Substantia nigra (tissue), 51 donors: ENCODE measurements at places on chromosomes 2 and 18.

- no peak for DNase-seq
These were observed 228.9 kb downstream of the RBM43 start for GRCh38 chr2:151032741-151033191.

GRCh38 chr2:60461421-60462108 is 91.9 kb downstream of the BCL11A start:
- no peak for DNase-seq

DNA sequence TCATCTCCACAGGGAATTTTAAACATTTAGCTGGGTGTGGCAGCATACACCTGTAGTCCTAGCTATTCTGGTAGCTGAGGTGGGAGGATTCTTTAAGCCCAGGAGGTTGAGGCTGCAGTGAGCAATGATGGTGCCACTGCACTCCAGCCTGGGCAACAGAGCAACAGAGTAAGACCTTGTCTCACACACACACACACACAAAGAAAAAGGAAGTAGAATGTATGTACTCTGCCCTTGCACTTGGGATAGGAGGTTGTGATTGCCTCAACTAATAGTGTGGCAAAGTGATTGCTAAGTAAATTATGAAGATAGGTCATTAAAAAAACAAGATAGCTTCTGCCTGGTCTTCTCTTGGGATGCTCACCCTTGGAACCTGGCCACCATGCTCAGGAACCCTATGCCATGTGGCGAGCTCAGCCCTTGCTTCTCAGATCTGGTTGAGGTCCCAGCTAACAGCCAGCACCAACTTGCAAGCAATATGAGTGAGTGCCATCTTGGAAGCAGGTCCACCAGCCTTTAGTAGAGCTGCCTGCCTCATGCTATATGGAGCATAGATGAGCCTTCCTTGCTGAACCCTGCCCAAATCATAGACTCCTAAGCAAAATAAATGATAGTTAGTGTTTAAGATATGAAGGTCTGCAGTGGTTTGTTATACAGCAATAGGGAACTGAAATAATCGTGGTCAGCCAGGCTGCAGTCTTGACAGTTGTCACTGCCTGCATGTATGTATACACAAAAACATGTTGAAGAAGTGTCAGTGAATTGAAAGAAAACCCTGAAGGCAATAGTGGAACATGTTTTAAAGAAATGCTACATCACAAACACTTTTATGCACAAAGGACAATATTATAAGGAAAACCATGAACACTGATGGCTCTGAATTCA is 30.1 kb upstream of the PNO1 start:
- DNase-seq: no peak

DNA sequence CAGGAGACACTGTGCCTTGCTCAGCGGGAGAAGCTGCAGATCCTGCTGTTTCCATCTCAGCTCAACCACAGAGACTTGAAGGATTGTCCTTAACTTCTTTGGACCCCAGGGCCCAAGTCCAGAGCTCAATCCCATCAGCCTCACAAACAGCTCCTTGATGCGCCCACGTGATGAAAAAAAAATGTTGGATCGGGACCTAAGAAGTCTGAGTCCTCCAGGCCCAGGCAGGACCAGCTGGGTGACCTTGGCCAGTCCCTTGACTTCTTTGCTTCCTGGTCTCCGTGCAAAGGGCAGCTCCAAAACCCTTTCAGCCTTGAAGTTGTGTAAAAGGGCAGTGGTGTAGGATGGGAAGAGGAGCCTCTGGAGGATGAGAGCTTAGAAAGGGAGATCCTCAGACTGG is 175.5 kb downstream of the ZFP36L2 start:
- no peak for DNase-seq
